ENCODE measurements at places on chromosomes 3 and 15. TPM values are rescaled to one million over a fixed set of nuclear protein-coding genes. Genes with fewer than 3 reads are reported as not detected.

Gene DAZL
- not detected for total RNA-seq

DNA sequence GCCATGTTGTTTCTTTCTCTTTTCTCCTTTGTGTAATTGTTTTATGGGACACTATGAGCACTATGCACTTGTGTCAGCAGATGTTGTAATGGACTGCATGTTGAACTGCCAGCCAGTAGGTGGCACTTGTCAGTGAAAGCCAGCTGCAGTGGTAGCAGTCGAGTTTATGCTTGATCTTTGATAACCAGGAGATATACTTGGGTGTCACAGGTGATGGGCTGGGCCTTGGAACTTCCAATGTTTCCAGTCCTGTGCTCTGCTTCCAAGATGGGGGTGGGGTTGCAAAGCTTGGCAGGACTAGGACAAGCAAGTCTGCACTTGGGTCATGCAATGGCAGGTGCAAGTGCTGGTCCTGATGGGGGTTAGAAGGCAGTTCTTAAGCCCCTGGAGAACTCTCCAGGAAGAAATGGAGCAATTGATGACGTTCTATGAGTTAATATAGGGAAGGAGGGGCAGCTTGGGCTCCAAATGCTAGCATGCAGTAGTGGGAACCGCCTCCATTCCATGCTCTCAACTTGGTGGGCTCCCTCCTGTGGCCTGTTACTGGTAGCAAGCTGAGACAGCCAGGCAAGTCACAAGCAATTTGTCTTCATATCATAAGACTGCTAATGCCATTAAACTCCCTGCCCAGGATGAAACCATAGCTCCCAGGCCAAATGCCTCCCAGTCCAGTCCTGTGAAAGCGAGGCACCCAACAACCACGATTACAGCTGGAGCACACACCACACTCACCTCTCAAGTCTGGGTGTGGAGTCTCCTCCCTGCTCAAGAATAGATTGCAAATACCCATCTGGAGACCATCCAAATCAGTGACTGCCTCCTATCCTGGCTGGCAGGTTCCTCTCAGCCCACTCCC lies 287.2 kb downstream of the CGGBP1 start:
- DNase-seq = no peak

Gene GABRR3
- total RNA-seq = not detected

- no peak for DNase-seq
Observed at GRCh38 chr3:58635371-58636285, 30.9 kb downstream of the FAM3D start.

DNA sequence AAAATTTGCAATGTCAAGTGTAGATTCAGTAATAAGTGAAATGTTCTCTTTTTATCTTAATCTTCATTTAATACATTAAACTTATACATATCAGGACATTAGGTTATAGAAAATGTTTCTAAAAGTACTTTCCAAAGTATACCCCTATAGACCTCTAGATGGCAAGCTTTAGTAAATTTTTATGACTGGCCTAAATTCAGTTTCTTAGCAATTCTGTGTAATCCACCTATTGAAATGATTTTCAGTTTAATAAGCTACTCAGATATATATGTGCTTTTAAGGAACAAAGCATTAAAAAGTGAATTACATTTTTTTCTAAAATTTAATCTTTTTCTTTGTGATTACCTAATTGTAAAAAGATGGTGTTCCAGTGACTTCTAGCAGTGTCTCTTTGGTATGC lies 342.2 kb downstream of the GBE1 start:
- no peak for DNase-seq

DNA sequence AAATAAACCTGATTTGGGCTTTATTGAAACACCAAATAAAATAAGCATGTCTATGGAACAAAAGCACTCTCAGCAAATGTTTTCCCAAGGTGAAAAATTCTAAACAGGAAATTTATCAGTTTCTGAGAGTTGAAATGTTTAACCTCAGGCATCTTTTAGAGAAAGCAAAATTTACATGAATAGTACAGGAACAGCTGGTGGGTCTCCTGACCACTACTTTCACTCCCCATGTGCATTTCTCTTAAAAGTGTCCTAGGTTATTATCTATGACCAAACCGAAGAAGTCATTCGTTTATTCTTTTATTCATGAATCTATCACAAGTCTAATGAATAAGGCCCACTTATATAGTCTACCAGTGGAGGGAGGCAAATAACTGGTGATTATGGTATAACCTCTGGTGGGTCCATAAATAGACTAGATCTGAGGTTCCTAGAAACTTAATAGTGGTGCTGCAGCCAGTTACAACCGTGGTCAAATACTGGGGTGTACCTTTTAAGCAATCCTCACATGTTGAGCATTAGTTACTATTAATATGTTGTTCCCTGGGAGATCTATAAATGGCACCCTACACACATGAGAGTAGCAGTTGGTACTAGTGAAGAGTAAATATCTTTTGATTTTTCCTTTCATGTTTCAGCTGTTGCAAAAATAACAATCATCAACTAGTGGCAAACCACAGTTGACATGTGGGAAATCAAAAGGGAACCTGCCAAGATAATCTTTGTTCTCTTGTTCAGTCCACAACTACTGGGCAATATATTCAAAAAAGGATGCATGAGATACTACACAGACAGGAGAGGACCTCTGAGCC lies 169.3 kb upstream of the STAC start:
- no peak for DNase-seq

DNA sequence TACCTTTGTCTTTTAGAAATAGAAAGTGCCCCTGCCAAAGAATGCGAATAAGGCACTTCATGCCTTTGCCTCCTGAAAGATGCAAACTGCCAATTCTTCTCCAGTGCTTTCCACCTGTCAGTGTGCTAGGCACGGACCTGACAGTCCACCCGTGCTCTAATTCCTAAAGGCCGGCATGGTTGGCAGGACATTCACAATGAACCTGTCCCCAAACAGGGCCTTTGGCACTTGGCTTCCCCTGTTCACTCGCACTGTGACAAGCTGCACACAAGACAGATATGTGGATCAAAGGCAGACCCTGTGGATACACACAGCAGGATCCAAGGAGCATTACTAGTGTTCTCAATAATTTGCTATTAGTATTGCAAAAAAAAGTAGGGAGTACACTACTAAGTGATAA lies 505.7 kb upstream of the AGTR1 start:
- DNase-seq = no peak

DNA sequence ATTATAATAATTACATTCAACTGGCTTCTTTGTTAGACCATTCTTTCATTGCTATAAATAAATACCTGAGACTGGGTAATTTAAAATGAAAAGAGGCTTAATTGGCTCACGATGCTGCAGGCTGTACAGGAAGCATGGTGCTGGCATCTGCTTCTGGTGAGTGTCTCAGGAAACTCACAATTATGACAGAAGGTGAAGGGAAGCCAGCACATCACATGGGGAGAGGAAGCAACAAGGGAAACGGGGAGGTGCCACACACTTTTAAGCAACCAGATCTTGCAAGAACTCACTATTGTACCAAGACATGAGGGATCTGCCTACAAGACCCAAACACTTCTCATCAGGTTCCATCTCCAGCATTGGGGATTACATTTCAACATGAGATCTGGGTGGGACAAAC lies 413.1 kb upstream of the ARRDC4 start:
- DNase-seq = no peak
